ENCODE measurements at places on chromosomes 7 and 10. TPM values are rescaled to one million over a fixed set of nuclear protein-coding genes. Genes with fewer than 3 reads are reported as not detected.

Gene LARP4B
- total RNA-seq = 20.7 TPM

Gene ERVW-1
- not detected for total RNA-seq

Gene GARS1
- 297 TPM for total RNA-seq

Gene GJC3
- total RNA-seq = not detected

Gene ADAM22
- 0.08 TPM for total RNA-seq

Gene FOXI2
- total RNA-seq = not detected

Gene PKD2L1
- not detected for total RNA-seq

Gene AASS
- total RNA-seq = 23.1 TPM
